ENCODE measurements at places on chromosomes 3 and 15.

GRCh38 chr3:197958346-197958745 lies 1.7 kb upstream of the LMLN start:
- no peak for DNase-seq

- DNase-seq, result no peak
Observed at GRCh38 chr3:153097213-153097612, 64.8 kb upstream of the RAP2B start.

DNA sequence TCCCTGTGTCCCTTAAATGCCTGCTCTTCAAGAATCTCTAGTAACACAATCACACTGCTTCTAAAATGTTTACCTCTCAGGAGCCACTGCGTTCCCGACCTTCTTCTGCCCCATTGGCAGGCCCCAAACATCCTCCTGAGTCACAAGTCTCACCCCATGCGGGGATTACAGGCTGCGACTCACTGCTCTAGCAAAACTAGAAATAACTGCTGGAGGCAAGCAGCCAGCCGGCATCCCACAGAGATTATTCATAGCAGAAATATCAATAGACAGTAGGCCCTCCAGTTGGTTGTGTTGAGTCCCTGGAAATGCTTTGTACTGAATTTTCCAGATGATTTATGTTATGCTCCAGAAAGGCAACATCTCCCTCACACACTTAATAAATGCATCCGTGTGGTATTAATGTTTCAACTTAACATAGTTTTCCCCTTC lies 64.8 kb downstream of the RFTN1 start:
- peak; percentile 85 for DNase-seq

GRCh38 chr3:121844892-121845291 lies 9.9 kb downstream of the EAF2 start:
- DNase-seq, result no peak

GRCh38 chr15:44159492-44159891 lies 35.6 kb downstream of the FRMD5 start:
- no peak for DNase-seq

Data from umbilical cord (tissue), 2 donors.